ENCODE measurements at places on chromosomes 12 and 14. TPM values are rescaled to one million over a fixed set of nuclear protein-coding genes. Genes with fewer than 3 reads are reported as not detected.

The AKAP3 gene
- total RNA-seq: 3.0 TPM

The OTOGL gene
- not detected for total RNA-seq

The UNC79 gene
- total RNA-seq: 0.07 TPM

The ACOT6 gene
- total RNA-seq: not detected

The CLEC7A gene
- 6.1 TPM for total RNA-seq
